ENCODE measurements at places on chromosomes 7 and 10.

DNA sequence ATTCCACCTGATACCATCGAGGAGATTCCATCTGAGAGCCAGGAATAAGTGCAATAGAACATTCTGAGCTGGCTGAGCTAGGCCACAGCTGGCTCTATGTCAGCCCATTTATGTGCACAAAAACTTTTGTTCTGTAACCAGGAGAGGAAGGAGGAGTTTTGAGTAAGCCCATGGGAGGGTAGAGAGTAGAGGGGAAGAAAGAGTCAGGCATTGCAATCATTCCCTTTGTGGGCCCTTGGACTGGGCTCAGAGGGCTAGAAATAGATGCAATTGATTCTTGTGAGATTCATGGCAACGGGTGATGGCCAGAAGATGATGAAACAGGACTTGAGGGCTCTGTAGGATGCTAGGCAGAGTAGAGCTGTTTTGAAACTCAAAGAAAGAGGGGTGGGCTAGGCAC is 104.6 kb upstream of the KIF5B start:
- no peak for DNase-seq

GRCh38 chr7:111678281-111678680 is 116.0 kb upstream of the IMMP2L start:
- no peak for DNase-seq

GRCh38 chr7:157791261-157791660 is 454.5 kb downstream of the DNAJB6 start:
- DNase-seq, result no peak

- DNase-seq, result no peak
Measured at GRCh38 chr10:34380856-34381255, 434.2 kb downstream of the PARD3 start.

- no peak for DNase-seq
Measured at GRCh38 chr10:62305813-62306212, 37.2 kb upstream of the RTKN2 start.

DNA sequence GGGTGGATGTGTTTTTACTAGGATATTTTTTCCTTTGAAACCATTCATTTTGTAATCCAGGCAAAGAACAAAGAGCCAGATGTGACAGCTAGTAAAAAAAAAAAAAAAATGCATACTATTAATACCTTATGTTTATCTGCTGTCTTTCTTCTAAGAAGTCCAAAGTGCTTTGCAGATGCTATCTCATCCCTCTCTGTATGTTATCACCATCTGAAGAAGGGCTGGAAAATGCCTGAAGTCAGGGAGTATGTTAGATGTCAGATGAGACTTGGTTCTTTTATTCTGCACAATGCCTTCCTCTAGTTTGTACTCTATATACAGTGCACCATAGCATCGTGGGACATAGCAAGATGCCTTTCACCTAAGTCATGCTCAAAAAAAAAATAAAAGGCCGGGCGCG is 10.4 kb upstream of the CAMK1D start:
- DNase-seq, result no peak

- DNase-seq, result no peak
Measured at GRCh38 chr10:24168258-24169170, 40.4 kb upstream of the KIAA1217 start.

- no peak for DNase-seq
Measured at GRCh38 chr7:43937444-43937843, 11.2 kb downstream of the UBE2D4 start.

- DNase-seq, result no peak
Measured at GRCh38 chr7:47188136-47188535, 393.8 kb downstream of the TNS3 start.

- no peak for DNase-seq
Measured at GRCh38 chr10:73586583-73586984, 4.6 kb downstream of the USP54 start.

GRCh38 chr10:132721725-132722124 is 64.2 kb downstream of the NKX6-2 start:
- DNase-seq, result no peak

DNA sequence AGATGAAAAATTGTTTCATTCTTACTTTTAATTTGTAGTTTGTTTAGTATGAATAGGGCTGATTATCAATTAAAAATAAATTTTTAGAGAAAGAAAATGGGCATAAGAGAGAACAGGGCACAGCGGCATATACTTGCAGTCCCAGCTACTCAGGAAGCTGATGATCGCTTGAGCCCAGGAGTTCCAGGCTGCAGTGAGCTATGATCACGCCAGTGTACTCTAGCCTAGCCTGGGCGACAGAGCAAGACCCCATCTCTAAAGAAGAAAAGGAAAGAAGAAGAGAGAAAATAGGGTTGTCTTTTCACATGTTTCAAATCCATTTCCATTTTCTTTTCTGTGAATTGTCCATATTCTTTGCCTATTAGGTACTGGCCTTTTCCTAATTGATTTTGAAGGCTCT is 8.0 kb downstream of the SMURF1 start:
- DNase-seq, result no peak

DNA sequence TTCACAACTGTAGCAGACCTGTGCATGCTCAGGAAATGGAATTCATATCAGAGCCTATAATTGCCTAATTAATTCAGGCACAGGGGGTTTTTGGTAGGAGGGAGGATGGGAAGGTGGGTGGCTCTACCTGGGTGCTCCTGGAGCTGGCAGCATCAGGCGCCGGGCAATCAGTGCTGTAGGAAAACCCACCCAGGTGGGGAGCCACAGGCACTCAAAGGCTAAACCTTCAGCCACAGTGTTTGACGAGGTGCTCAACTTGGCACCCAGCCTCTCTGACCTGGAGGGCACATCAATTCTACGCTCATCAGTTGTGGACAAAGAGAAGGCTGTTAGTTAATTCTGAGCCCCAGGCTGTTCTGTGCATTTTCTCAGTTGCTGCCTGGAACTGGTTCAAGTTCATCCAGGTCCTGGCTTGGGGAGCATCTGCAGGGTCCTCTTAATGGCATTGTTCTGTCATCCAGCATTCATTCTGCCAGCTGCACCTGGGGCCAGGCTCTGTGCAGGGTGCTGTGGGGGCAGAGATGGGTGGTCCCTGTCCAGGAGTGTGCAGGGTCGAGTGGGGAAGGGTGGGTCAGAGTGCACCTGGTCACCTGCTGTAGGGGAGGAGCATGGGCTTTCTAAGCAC is 54.1 kb upstream of the NPTX2 start:
- DNase-seq, result no peak

GRCh38 chr7:151013733-151014497 is 10.4 kb downstream of the ATG9B start:
- peak; percentile 94 for DNase-seq

- DNase-seq, result no peak
Measured at GRCh38 chr7:91327346-91327745, 63.1 kb downstream of the FZD1 start.

DNA sequence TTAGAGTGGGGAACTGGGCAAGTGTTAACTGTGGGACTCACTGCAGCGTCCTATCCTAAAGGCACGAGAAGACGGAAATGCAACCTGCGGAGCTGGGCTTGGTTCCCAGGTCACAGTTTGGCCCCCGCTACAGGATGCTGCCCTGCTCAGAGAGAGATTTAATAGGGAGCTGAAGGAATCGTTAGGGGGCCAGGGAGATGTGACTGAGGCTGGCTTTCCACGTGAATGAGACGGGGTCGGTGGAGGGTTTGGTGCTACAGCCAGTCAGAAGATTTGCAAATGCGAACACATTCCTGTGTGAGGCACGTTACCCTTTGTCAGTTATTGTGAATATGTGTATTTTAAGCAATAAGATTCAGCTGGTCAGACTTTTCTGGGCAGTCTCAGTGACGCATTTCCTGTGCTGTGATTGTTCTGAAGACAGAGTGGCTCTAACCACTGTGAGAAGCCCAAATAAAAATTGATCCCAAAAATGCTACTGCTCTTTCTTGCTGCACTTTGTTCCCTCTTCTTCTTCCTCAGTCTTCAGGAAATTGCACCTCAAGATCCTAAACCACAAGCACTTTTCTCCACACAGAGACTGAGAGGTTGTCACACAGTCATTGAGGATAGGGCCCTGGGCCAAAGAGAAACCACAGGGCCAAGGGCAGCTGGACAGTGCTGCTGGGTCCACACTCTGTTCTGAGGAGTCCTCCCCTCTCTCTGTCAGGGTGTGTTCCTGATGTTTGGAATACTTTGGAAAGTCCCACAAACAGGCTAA is 21.2 kb downstream of the CYP17A1 start:
- no peak for DNase-seq

GRCh38 chr10:112471878-112472487 is 25.0 kb downstream of the VTI1A start:
- DNase-seq, result peak; percentile 8

DNA sequence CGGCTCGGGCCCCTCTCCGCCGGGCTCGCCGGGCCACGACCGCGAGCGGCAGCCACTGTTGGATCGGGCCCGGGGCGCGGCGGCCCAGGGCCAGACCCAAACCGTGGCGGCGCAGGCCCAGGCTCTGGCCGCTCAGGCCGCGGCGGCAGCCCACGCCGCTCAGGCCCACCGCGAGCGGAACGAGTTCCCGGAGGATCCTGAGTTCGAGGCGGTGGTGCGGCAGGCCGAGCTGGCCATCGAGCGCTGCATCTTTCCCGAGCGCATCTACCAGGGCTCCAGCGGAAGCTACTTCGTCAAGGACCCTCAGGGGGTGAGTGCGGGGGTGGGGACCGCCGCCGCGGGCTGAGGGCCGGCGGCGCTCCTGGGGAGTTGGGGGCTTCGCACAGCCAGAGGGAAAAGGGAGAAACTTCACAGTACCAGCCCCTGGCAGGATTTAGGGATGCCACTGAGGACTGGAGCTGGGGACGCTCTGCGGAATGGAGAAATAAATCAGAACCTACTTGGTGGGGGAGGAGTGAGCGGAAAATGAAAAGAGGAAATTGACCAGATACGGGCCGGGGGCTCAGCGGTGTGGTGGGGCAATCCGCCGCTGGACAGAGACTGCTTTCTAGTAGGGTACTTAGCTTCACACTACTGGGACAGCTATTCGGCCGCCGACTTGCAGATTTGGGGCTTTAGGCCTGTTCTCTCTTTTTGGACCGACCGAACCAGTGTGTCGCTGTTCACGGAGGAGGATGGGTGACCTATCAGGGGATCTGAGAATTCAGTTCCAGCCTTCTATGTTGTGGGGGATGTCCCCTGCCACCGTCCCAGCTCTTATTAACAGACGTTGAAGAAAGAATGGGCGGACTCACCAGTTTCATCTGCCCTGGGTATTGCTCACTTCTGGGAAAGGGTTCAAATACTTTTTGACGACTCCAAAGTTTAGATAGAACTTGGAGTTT is 669 bp downstream of the PI4K2A start:
- peak; percentile 65 for DNase-seq

DNA sequence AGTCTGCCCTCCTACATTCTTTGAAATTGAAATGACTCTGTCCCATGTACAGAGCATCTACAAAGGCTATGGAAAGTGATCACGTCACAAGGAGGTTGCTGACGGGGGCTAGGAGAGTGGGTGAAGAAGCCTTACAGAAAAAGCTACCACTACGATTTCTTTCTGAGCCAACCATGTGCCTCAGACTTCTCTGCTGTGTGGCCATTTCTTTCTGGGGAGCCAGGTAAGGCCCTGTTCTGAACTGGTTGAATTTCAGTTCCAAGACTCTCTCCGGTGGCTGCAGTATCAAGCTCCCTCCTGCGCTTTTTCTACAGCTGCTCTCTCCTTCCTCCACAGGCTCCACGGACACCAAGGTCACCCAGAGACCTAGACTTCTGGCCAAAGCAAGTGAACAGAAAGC is 112.5 kb upstream of the PRSS1 start:
- no peak for DNase-seq

GRCh38 chr10:649445-649797 is 40.0 kb downstream of the DIP2C start:
- no peak for DNase-seq

DNA sequence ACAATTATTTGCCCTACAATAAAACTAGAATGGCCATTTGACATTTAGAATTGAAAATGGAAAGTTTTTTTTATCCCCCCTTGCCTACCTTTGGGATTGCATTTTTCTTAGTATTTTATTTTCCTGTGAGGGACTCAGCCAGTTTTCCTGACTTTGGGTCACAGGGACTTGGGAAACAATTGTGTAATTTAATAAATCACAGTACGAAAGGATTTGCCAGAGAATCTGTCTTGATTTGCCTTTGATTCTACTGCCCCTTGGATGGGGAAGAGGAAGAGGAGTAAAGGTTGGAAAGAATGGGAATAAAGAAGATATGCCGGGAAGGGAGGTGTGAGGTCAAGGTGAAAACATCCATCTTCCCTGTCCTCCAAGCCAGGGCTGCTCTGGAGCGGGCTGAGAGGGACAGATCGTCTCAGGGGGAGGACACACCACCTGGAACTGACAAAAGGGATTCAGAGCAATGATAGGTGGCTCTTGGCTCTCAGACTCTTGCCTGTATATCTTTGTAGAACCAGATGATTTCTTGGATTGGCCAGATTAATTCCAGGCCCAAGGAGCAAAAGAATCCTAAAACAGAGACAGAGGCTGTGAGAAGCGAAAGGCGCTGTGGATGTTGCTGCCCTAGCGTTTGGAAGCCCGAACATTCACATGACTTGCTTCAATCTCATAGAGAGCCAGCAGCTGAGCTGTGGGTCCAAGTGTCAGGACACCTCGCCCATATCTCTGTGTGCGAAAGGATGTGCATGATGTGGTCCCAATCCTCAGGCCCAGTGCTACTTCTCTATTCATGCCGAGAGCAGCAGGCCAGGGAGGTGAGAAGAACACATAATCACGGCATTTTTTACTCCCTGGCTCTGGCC is 50.3 kb upstream of the ZEB1 start:
- no peak for DNase-seq

DNA sequence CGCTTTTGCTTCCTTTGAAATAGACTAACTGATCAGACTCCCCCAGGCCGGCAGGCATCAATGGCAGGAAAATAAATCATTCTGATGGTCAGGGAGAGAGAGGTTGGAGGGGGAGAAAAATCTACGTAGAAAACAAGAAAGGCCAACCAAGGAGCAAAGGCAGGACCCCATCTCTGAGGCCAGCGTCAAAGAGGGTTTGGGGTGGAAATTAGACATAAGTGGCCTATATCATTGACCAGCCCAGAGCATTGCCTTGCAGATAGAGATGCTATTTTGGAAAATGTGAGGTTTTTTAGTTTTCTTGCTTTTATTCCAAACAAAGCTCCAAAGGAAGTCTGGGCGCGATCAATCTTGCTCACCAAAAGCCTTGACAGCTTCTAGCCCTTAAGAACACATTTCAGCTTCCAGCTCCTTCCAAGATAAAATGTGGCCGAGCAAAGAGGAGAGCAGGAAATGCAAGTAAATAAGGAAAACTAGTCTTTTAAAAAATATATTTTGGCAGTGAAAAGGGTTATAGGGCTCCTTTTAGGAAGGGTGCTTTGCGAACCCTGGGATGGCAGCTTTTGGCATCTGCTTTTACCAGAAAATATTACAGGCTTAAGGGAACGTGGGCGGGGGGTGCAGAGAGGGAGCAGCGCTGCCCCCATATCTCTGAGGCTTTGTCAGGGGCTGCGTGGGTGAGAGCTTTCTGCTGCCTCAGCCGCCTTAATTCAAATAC is 2.0 kb upstream of the HOXA2 start:
- DNase-seq, result peak; percentile 53

DNA sequence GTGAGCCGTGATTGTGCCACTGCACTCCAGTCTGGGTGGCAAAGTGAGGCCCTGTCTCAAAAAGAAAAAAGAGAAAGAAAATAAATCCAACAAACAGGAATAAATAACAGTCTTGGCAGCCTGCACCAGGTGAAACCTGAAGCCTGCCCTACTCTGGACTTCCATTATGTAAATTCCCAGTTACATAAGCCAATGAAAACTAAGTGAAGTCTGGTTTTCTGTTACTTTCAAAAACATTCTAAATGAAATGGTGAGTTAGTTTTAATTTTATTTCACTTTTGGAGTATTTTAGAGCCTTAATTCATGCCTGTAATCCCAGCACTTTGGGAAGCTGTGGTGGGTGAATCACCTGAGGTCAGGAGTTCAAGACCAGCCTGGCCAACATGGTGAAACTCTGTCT is 22.5 kb upstream of the HIBADH start:
- no peak for DNase-seq

- DNase-seq, result no peak
Measured at GRCh38 chr7:44215531-44215930, 14.8 kb downstream of the YKT6 start.
